ENCODE measurements at places on chromosomes 3 and 15.

DNA sequence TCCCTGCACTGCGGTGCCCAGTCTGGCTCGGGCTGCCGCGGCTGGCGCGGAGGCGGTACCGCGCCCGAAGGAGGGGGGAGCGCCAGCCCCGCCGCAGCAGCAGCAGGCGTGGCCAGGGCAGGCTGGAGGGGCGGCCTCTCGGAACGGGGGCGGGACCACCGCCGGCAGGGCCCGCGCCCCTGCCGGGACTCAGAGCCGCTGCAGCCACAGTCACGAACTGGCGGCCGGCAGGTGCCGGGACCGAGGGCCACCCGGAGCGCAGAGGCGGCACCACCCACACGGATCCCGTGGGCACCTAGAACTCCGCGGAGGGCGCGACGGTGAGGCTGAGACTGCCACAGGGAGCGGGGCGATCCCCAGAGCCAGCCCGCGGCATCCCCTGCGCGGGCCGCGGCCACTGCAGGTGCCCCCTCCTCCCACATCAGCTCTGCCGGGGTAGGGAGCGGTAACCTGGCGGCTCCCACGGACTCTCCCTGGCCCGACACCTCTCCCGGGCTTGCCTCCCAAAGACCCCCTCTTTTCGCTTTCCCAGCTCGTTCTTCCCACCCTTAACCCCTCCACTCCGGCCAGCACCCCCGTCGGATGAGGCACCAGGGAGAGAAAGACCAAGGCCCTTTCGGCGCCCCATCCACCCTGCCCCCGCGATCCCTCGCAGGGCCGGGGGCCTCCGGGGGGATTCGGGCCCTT lies at the start of gene VWA5B2:
TSS of gene VWA5B2 (plus strand) at position 192 of the 687 bp plus-strand sequence. CDS start 944 bp downstream, outside the sequence.
- peak; percentile 70 for DNase-seq

DNA sequence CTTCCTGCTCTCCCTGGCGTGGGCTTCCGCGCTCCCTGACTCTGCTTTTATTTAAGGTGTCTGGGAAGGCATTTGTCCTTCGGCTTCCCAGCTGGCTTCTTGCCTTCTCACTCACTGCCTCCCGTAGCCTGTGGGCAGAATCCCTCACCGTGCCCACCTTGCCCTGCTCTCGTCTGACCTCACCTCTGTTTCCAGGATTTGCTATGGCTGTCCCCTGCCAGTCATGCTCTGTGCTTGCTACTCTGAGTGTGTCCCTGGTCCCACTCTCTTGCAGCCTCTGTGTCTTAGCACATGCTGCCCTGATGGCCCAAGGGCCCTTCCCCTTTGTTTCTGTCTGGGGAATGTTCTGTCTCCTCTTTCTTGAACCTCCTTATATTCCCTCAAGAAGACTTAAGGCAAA lies 26.2 kb downstream of the LPP start:
- DNase-seq = no peak

GRCh38 chr3:52228751-52229291 lies 3.4 kb upstream of the TLR9 start:
- no peak for DNase-seq

- DNase-seq = no peak
Observed at GRCh38 chr15:65551183-65551582, 20.9 kb downstream of the HACD3 start.

DNA sequence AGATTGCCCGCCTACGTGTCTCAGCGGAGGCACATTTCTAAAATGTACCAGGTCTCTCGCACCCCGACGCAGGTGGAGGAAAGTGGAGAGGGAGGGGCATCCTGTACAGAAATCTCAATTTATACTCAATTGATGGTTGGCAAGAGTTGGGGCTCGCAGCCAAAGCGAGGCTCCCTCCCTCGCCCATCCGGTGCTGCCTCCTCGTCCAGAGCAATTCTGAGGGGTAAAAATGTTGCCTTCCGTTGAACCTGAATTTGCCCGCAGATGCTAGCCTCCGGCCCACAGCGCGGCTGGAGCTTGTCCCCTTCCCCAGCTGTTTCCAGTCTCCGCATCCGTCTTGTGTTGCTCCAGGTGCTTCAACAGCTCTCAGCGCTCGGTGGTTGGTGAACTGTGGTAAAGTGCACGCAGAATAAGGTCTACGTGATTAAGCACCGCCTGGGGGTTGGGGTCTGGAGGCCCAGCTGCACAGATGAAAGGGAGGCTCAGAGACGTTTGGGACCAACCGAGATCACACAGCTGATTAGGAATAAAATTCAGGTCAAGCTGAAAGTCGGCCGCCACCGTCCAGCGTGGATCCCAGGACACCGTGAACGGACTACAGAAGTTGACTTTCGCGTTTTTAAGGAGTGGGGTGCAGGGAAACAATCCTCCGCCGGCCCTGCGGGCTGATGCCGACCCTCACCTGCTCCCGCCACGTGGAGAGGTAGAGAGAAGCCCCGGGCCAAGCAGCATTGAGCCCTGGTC lies 846 bp upstream of the POLG start:
- no peak for DNase-seq

GRCh38 chr15:95287720-95288103 lies 1042.8 kb upstream of the NR2F2 start:
- no peak for DNase-seq

DNA sequence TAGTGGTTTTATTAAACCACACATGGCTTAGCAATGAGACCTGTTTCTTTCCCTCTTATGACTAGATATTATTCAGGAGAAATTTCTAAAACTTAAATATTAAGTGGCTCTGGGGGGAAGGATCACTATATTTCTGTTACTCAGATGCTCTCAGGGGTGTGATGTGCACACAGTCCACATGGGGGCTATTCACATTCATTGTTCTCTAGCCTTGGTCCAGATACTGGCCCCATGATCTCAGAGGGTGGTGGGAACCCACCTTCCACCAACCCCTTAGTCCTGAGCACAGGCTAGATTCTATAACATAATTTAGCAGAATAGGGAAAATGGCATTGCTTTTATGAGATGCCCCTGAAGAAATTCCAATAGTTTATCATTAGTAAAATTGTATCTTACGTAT lies 149.0 kb upstream of the ST8SIA2 start:
- no peak for DNase-seq

- peak; percentile 26 for DNase-seq
Observed at GRCh38 chr3:12334786-12335185, 45.9 kb downstream of the PPARG start.

DNA sequence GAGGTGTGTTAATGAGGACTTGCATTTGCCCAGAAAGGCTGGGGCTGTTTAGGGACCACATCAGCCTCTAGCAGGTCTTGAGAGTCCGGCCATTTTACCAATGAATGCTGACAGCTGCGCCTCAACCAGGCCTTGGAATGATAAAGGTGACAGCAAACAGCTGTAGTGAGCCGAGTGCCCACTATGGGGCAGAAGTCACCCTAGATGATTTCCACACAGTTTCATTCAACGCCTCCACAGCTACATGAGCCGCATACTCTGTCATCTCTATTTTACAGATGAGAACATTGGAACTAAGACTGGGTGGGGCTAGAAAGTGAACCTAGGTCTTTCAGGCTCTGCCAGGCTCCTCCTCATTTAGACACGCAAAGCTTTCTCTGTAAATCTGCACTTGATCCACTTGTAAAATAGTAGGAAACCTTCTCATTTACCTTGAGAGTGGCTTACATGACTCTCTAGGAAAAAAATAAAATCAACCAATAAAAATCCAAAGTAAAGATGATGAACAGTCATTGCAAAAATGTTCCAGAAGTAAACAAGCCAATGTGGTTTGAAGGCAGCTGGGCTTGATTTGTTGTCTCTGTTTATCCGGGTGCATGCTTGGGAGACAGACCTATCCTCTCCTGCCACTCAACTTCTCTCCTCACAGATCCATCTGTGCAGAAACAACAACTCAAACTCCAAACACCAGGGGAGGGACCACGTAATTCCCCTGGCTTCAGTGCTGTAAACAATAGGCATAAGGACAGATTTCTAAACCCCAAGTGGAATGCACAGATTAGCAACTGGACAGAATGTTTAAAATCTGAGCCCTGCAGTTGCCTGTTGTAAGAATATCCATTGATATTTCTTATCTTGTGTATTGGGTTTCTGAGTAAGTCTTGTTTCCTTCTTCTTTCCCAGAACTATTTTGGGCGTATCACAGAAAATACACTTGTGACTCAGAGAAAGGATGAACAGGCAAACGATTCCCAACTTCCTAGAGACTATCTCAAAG lies 31.5 kb upstream of the LDHAL6B start:
- peak; percentile 90 for DNase-seq

- DNase-seq = no peak
Observed at GRCh38 chr15:65981837-65982626, 112.7 kb downstream of the RAB11A start.

DNA sequence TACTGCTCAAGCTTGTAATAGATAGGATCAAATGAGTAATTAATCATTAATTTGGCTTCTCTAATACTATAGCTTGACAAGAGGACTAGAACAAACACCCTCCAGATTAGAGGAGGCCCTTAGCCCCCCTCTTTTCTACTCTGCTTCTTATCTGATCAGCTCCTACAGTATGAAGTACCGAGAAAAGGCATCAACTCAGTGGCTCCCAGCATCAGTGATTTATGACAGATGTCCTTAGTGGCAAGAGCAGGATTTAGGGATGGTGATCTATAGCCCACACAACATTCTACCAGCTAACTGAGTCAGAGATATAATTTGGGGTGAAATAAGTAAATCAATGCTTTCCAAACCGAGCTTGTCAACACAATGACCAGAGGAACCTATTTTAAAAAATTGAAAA lies 541.1 kb downstream of the NLGN1 start:
- no peak for DNase-seq

- no peak for DNase-seq
Observed at GRCh38 chr3:89186456-89186855, 79.0 kb downstream of the EPHA3 start.

- DNase-seq = no peak
Observed at GRCh38 chr3:46856576-46857471, 6.4 kb downstream of the MYL3 start.

- DNase-seq = peak; percentile 11
Observed at GRCh38 chr3:129119365-129120100, 2.1 kb downstream of the RAB43 start.

- no peak for DNase-seq
Observed at GRCh38 chr3:42670051-42670576, 15.2 kb upstream of the KLHL40 start.
